ENCODE measurements at places on chromosomes 16 and 17. TPM values are rescaled to one million over a fixed set of nuclear protein-coding genes. Genes with fewer than 3 reads are reported as not detected.

The MRPL10 gene
- total RNA-seq = 30.4 TPM

The OR2C1 gene
- total RNA-seq = not detected

The HID1 gene
- 0.10 TPM for total RNA-seq

The TMC5 gene
- not detected for total RNA-seq

The MGAT5B gene
- total RNA-seq = 4.9 TPM

The CMTM1 gene
- 6.0 TPM for total RNA-seq

The EFCAB5 gene
- total RNA-seq = not detected

The WFDC1 gene
- total RNA-seq = not detected

The CDH13 gene
- total RNA-seq = 65.6 TPM

The TBC1D3I gene
- total RNA-seq = not detected

The ZNF629 gene
- total RNA-seq = 8.3 TPM

The KRT32 gene
- not detected for total RNA-seq

The CHP2 gene
- not detected for total RNA-seq

The NPW gene
- total RNA-seq = 0.20 TPM

The TNP2 gene
- total RNA-seq = not detected

The WSB1 gene
- 55.2 TPM for total RNA-seq

The ZPBP2 gene
- total RNA-seq = not detected

The EPX gene
- not detected for total RNA-seq

The TEKT1 gene
- total RNA-seq = not detected

The TOX3 gene
- total RNA-seq = not detected

The MAP1LC3B gene
- total RNA-seq = 28.5 TPM

The KRT28 gene
- total RNA-seq = not detected

The RNF112 gene
- total RNA-seq = 0.24 TPM

The GNGT2 gene
- 0.60 TPM for total RNA-seq

The KRTAP1-5 gene
- not detected for total RNA-seq

The ADAM11 gene
- total RNA-seq = 0.12 TPM

The HSPB9 gene
- not detected for total RNA-seq

The CX3CL1 gene
- total RNA-seq = 1.3 TPM

The DCAKD gene
- 35.9 TPM for total RNA-seq

The ACSF3 gene
- total RNA-seq = 10.8 TPM

The IGSF6 gene
- total RNA-seq = not detected

The BANP gene
- 15.3 TPM for total RNA-seq

The ZP2 gene
- total RNA-seq = not detected

The TEX14 gene
- total RNA-seq = not detected

The PROCA1 gene
- 1.1 TPM for total RNA-seq

The ZNHIT3 gene
- 41.0 TPM for total RNA-seq

The SLC52A1 gene
- not detected for total RNA-seq

The SOX15 gene
- total RNA-seq = not detected

The PTX4 gene
- total RNA-seq = not detected

The HEATR9 gene
- total RNA-seq = not detected

The KCNJ12 gene
- total RNA-seq = 0.10 TPM

The SMIM5 gene
- total RNA-seq = not detected

The PHOSPHO1 gene
- not detected for total RNA-seq

The ITGB4 gene
- total RNA-seq = 0.36 TPM

The SLFN12 gene
- total RNA-seq = 13.9 TPM

The GAS2L2 gene
- total RNA-seq = not detected

The RHBDL3 gene
- total RNA-seq = 0.24 TPM

The ALDH3A1 gene
- total RNA-seq = not detected

The CHST5 gene
- total RNA-seq = not detected

The KRT15 gene
- total RNA-seq = 3.4 TPM

The BAIAP3 gene
- total RNA-seq = 2.4 TPM

The PABPN1L gene
- not detected for total RNA-seq

The ATAD5 gene
- 5.1 TPM for total RNA-seq

The TMC7 gene
- total RNA-seq = 2.2 TPM
